CD4-positive, alpha-beta T cell treated with Interleukin-15 for 4 hours (primary cell): ENCODE measurements at places on chromosomes 11 and 22.

GRCh38 chr22:24706054-24706453, 68.5 kb downstream of the PIWIL3 start:
- no peak for DNase-seq

GRCh38 chr11:68963779-68964178, 17.0 kb downstream of the MRGPRD start:
- no peak for DNase-seq

- DNase-seq = no peak
Measured at GRCh38 chr22:19395276-19395675, 36.3 kb downstream of the HIRA start.

- peak; percentile 47 for DNase-seq
Measured at GRCh38 chr11:17979770-17980371, 33.0 kb downstream of the SERGEF start.

- no peak for DNase-seq
Measured at GRCh38 chr11:3989276-3989920, 105.2 kb upstream of the RRM1 start.

DNA sequence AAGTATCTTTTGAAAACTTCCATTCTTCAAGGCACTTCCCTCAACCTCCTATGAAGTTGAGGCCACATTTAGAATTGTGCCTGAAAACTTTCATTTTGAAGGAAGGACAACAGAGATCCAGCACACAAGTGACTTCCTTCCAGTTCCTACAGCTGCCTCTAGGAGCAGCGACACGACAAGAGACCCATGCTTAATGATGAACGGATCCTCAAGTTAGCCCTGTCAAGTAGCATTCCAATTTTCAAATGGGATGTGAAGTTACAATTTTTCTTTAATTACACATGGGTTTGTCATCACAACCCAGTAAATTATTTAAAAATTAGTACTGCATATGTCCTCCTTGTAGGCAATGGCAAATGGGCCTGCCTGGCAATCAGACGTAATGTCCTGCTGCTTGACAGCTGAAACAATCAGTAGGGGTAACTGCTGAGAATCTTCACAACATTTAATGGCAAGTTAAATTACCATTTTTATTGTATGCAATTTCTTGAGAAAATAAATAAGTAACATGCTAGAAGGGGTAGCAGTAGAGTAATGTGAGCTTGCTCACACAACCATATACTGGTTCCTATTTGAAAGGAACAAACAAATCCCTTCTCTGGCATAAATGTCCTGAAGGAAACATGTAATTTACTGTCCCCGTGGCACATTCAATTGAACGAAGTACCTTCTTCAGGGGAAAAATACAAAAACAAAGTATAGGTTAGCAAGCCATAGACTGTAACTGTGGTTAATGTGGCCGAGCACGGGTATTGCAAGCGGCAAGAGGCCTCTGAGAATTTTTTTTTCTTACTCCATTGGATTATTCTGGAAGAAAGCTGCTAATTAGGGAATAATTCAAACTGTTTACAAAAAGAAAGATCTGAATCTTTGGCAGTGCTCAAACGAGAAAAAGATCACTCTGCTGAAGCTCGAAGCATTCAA, 288.3 kb downstream of the CADM1 start:
- no peak for DNase-seq

DNA sequence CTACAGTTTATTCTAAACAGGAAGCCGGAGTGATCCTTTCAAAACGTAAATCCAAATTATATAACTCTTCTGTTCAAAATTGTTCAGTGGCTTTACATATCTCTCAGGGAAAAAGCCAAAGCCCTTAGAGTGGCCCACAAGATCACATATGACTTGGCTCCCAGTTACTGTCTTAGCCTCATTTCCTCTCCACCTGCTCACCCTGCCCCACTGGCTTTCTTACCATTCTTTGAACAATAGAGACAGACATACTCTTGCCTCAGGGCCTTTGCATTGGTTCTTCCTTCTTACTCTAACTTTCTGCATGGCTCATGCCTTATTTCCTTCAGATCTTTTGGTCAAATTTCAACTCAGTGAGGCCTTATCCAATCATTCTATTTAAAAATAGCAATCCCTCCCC, 52.1 kb downstream of the STIM1 start:
- no peak for DNase-seq

DNA sequence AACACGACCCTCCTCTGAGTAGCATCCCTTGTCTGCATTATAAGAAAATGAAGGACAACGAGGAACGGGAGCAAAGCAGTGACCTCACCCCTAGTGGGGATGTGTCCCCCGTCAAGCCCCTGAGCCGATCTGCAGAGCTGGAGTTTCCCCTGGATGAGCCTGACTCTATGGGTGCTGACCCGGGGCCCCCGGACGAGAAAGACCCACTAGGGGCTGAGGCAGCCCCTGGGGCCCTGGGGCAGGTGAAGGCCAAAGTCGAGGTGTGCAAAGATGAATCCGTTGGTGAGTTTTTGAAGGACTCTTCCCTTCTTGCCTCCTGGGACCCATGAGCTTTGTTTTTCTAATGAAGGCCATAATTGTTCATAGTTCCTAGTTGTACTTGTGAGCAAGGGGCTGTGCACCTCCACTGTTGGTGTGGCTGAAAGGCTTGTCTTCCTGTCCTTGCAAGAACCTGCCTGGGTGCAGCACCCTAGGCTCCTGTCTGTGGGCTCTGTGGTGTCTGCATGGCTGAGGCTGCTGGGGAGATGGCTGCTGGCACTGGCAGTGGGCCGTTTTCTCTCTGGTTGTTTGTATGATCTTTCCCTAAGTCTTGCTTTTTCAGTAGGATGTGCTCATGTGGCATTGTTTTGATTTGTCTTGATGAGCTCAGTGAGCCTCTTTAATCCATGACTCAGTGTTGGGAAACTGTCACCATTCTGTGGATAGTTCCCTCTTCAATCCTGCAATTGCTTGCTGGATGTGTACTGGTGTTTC, 10.1 kb downstream of the DGCR8 start:
- DNase-seq = no peak
